Dermis lymphatic vessel endothelial cell (primary cell): ENCODE measurements at places on chromosomes 5 and 9. TPM values are rescaled to one million over a fixed set of nuclear protein-coding genes. Genes with fewer than 3 reads are reported as not detected.

The OSMR gene
- total RNA-seq = 6.9 and 10.8 TPM in 2 replicates

The TUSC1 gene
- total RNA-seq = 10.3 and 10.5 TPM in 2 replicates

The NME5 gene
- 1.2 and 2.3 TPM in 2 replicates for total RNA-seq

The SEMA5A gene
- total RNA-seq = 0.43 and 1.1 TPM in 2 replicates

The MEGF10 gene
- total RNA-seq = 0.43 and 1.6 TPM in 2 replicates

The SLC1A1 gene
- 2.2 and 4.4 TPM in 2 replicates for total RNA-seq

The SELENOP gene
- 409 and 673 TPM in 2 replicates for total RNA-seq

The SLC22A4 gene
- total RNA-seq = 6.0 and 7.7 TPM in 2 replicates

The TMOD1 gene
- total RNA-seq = 0.87 and 1.1 TPM in 2 replicates

The PCDHB16 gene
- 0.33 and 0.69 TPM in 2 replicates for total RNA-seq
